ENCODE measurements at places on chromosomes 7 and 10.

DNA sequence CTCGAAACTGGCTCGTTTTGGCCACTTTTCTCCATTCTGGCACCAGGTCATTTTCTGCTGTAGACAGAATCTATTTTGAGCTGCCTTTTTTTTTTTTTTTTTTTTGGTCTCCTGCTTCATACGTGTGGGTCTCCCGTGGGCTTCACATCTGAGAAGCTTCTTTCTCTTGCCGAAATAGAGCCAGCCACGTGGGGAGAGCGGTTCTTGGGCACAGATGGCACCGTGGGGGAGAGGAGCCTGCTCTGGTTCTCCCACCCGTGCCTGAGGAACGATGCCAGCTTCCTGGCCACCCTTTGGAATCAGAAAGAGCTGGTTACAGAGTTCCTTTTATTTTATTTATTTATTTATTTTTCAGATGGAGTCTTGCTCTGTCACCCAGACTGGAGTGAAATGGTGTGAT is 48.7 kb upstream of the OCM2 start:
- DNase-seq = no peak

DNA sequence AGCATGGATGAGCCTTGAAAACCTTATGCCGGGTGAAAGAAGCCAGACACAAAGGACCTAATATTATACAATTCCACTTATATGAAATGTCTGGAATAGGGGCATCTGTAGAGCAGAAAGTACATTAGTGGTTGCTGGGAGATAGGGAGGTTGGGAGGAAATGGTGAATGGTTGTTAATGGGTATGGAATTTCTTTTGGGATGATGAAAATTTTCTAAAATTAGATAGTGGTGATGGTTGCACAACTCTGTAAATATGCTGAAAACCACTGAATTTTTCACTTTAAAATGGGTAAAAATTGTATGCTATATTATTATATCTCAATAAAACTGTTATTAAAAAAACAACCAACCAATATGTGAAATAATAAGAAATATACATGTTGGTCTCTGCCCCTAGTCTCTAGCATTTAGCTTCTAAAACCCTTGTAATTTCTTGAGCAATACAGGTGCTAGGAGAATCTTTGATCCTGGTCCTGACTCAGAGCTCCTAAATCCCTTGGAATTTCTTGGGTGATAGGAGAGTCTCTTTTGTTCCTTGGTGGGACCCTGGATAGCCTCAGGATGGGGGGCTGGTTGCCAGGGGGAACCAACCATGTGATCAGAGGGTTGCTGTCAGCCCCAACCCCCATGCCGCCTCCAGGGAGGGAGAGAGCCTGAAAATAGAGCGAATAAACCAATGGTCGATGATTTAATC is 64.0 kb downstream of the TACR2 start:
- no peak for DNase-seq

DNA sequence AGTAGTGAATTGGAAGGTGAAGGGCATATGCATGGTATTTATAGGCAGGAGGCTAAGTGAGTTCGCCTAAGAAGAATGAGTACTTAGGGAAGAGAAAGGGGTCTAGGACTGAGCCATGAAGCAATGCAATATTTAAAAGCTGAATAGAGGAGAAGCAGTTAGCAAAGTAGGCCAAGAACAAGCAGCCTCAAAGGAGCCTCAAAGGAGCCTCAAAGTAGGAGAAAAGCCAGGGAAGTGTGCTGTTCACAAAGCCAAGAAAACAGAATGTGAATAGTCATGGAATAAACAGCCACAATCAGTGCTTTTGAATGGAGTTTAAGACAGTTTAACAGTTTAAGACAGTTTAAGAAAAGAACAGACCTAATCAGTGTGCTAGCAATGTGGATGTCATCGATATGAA is 762.0 kb downstream of the SORCS1 start:
- no peak for DNase-seq

DNA sequence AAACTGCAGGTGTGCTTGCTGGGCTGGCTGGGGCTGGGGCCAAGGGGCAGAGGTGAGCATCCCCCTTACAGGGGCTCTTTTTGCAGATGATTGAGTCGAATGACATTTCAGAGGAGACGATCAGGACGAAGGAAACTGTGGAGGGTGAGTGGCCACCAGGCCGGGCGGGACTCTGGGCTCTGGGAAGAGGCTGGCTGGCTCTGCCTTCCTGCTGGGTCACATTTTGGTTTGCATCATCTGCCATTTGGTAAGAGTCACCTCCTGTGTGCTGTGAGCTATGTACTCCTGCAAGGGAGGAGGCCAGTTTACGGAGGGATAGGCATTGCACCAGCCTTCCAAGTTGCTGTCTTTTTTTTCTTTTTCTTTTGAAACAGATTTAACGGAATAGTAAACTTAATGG is 73.0 kb upstream of the GTF2IRD1 start:
- DNase-seq = no peak

All from CD4-positive, alpha-beta T cell treated with Interleukin-15 for 4 hours (primary cell).